ENCODE measurements at places on chromosomes 2 and 18.

- no peak for DNase-seq
Measured at GRCh38 chr2:110751642-110752041, 19.3 kb downstream of the ACOXL start.

- no peak for DNase-seq
Measured at GRCh38 chr2:22604136-22604535, 780.8 kb upstream of the KLHL29 start.

DNA sequence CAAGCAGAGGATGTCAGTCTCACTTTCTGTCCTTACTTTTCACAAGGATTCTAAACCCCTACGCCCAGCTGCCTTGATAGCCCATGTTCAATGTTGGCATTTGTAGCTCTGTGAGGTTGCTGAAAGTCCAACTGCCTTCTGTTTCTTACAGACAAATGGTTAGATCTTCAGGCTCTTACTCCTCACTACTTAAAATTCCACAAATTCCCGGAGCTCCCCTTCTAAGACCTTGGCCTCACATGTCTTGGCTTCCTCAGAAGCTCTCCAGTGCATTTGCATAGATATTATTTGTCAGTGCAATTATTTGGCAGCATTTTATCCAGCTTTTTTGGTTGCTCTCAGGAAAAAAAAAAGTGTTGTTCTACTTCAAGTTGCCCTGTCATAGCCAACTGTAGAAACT lies 453.7 kb upstream of the CELF4 start:
- no peak for DNase-seq

- DNase-seq: no peak
Measured at GRCh38 chr2:200177971-200178911, 128.3 kb upstream of the SPATS2L start.

GRCh38 chr18:45844938-45845337 lies 19.5 kb downstream of the SIGLEC15 start:
- no peak for DNase-seq

- no peak for DNase-seq
Measured at GRCh38 chr18:48192542-48192941, 216.6 kb downstream of the ZBTB7C start.

DNA sequence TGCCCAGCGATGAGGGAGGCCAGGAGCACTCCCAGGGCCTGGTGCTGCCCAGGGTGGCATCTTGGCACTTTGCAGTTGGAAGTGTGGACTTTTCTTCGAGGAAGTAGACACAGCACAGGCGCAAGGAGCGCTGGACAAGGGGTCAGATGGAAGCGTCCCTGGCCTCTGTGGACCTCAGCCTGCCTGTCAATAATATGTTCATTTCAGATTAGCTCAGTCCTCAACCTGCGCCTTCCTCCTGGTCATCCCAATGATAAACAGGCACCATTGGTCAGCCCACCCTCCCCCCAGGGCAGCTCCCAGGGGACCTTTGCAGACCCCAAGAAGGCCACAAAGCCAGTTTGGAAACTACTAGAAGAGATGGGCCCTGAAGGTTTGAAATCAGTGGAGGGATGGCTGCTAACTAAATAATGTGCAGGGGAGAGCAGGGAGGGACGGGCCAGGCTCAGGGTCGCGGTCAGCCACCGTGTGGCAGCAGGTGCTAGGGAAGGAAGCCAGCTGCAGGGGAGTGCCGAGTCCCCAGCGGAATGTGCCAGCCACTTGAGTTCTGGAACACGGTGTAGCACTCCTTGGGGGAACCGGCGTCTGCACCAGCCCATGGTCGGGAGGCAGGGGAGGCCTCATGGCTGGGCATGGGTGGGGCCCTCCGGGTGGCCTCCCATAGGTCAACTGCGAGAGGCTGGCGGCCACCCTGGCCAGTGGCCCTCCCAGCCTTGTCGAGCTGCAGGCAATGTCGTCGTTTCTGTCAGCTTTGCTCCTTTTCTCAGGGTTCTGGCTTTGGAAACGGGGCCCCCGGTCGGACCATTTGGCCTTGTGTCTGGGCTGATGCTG lies 59.9 kb downstream of the ADI1 start:
- DNase-seq: no peak

DNA sequence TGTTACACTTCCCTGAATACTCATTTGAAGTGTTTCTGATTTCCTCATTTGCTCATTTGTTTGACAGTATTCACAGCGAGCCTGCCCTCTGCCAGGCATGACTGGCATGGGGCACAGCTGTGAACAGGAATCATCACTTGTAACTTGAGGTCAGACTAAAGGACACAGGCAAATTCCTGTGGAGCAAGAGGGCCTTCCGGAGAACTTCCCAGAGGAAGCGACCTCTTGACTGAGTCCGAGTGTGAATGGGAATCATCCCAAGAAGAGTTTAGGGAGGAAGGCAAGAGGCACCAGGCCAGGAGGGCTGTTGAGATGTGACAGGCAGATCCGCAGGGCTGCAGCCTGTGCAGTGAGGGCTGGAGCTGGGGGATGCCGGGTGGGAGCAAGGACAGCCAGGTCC lies 45.4 kb downstream of the LIMS1 start:
- DNase-seq: no peak

GRCh38 chr2:227536445-227536844 lies 62.2 kb upstream of the SCYGR2 start:
- no peak for DNase-seq

DNA sequence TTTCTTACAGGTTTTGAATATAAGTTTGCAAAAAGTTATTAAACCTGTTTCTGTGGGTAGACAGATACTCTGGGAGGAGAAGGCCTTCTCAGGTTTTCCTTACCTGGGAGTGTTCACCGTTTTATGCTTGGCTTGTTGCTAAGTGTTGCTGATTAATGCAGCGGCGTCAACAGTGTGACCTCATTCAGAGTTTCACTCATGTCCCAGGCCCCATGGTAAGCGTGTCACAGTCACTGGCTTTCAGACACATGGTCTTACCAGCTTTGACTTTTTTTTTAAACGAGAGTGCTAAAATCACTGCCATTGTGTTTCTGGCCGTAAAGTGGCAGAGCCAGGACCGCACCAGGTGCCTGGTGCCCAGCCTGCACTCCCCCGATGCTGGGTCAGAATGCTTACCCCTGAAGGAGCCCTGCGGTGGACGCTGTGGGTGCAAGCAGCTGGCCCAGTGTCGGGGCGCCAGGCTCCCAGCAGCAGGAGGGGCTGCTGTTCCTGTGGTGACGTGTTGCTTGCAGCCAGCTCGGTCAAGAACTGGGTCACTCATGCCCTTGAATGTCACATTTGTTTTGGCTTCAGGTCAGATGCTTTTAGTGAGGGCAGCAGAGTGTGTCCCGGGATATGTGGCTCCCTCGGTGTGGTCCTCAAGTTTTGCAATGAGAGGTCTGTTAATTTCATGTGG lies 3.5 kb downstream of the CAPN10 start:
- no peak for DNase-seq

- no peak for DNase-seq
Measured at GRCh38 chr2:29072971-29073725, 1.2 kb downstream of the PCARE start.

DNA sequence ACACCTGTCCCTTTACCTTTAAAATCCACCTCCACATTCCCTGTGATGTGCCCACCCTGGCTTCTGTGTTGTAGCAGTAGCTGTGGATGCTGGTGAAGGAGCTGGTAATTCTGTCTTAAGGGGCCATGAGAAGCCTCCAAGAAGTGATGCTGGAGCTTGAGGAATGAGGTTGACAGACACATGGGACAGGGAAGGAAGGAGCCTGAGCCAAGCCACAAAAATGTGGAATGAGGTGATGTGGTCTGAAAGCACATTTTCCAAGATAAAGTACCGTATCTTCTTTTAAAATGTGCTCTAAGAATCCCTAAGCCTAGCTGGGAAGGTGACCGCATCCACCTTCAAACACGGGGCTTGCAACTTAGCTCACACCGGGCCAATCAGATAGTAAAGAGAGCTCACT lies 31.2 kb downstream of the VWA3B start:
- no peak for DNase-seq

GRCh38 chr2:122780251-122780650 lies 1024.8 kb downstream of the TSN start:
- no peak for DNase-seq

DNA sequence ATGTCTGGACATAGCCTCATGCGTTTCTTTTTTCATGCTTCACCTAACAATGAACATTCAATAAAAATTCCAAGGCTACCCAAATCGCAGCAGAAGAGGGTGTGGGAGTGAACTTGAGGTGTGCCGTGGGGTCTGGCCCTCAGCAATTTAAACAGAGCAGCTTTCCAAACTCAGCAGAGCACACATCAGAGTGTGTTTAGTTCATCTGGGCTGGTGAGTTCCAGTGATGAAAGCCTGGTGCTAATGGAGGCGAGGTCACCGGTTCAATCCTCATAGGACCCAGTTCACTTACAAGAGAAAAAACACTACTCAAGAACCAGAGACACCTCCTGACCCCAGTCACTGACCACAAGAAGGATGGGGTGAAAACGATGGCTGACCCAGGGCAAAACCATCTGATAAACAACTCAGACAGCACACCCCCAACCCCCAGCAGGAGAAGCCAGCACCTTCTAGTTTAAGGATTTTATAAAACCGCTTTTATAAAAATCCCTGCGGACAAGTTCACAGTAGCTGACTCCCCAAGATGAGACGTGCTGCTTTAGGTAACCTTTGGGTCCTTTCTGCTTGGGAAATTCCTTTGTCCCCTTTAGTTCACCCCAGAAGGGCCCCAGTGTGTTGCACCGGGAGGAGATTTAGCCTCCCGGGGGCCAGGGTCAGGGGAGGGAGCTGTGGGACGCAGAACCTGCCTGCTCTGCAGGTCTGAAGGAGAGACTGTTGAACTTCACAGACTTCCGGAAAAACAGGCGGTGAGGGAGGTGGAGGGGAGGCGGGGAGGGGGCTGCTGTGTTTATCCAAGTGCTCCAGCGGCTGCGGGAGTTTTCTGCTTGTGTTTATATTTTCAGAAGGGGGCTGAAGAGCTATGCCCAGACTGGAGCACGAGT lies 152.7 kb upstream of the SOX11 start:
- DNase-seq: no peak

GRCh38 chr2:66237803-66238379 lies 197.0 kb upstream of the MEIS1 start:
- no peak for DNase-seq

- no peak for DNase-seq
Measured at GRCh38 chr2:27824401-27824800, 52.9 kb downstream of the MRPL33 start.

DNA sequence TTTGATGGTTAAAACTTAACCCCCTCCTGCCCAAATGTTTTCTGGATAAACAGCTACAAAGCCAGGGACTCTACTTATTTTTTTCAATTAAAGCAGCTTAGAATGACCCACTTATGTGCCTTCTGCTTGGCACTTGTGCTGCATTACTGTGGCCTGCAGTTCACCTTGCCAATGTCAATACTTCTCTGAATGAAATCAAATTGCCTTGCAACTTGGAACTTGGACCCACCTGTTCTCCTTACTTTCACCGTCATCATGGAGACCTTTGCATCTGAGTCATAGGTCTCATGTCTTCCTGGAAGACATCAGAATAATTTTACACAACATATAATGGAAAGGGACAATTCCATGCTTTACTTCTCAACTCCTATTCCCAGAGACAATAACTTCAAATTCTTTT lies 92.1 kb upstream of the FHL2 start:
- no peak for DNase-seq

GRCh38 chr2:67626656-67627055 lies 229.5 kb downstream of the ETAA1 start:
- no peak for DNase-seq

DNA sequence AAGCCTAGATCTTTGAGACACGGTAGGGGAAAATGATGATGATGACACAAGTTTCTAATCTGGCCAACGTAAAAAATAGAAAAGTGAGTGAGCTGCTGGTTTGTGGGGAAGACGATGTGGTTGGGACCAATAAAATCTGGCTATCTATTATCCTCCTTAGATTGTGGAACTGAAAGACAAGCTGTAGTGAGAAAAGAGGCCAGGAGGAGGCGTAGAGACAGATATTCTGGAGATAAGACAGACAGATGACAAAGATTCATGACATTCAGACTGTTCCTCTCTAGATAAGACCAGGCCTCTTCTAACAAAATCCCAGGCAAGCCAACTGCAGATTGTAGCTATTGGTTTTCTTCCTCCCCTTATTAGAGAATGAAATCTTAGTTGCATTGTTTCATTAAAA lies 376.3 kb upstream of the UBE2E3 start:
- no peak for DNase-seq

DNA sequence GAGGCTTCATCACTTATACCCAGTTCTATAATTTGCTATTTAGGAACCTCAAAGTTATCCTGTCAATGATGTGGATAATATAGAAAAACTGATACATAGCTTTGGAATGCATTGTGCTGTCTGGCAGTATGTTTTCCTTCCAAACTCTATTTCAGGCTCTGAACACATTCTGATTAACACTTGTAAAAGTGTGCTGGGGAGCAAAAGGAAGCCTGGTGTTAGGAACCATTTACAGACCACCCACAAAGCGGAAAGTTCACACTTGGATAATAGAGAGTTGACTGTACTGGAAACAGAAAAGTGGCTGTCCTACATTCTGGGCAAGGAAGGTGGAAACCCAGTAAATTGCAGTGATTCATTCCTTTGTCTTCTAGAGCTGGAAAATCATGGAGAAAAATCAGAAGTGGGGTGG lies 114.5 kb upstream of the ZFP36L2 start:
- DNase-seq: no peak

GRCh38 chr18:22539051-22539765 lies 121.5 kb upstream of the CTAGE1 start:
- DNase-seq: no peak

- no peak for DNase-seq
Measured at GRCh38 chr2:187224989-187225388, 223.1 kb downstream of the CALCRL start.

GRCh38 chr2:231513746-231514224 lies 16.5 kb downstream of the NMUR1 start:
- DNase-seq: no peak

- DNase-seq: no peak
Measured at GRCh38 chr18:35050705-35051195, 9.5 kb downstream of the MAPRE2 start.

DNA sequence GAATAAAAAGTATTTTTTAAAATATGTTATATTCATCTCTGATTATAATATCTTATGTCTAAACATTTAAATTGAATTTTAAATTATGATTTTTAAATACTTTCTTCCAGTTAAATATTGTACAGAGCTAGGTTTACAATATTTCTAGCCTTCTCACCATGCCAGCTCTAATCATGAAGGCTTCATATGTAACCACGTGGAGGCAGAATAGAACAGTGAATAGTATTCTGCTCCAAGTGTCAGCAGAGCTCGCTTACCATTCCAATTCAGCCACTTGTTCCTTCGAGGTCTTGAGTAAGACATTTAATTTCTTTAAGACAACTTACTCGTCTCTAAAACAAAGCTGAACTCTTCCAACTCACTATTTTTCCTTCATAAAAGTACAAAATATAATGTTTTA lies 871.8 kb downstream of the SUCLG1 start:
- no peak for DNase-seq

DNA sequence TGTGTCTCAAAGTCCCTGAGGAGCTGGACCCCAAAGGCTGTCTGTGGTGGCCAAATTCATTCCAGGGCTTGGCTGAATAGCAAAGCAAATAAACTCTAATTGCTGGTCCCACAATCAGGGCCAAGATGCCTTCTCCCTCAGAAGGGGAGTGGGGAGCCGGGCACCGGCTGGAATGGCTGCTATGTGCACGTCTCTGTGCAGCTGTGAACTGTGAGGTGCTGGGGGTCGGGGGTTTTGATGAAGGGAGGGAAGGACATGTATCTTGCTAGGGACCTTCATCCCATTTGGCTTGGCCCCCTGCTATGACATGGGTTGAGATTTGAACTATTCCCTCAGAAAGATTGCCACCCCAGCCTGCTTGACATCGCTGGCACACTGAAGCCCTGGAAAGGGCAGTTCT lies 60.4 kb downstream of the CIB4 start:
- DNase-seq: no peak

GRCh38 chr18:50119296-50119695 lies 75.7 kb downstream of the MYO5B start:
- no peak for DNase-seq

Measured in effector CD4-positive, alpha-beta T cell (primary cell).